ENCODE measurements at places on chromosomes 3 and 15. TPM values are rescaled to one million over a fixed set of nuclear protein-coding genes. Genes with fewer than 3 reads are reported as not detected.

The STX19 gene
- 0.18 TPM for polyA plus RNA-seq

- no peaks in the 10 kb centered on the region for H3K27me3 ChIP-seq
- DNase-seq, result no peak
- peaks cover 5% of the 10 kb centered on the region for H3K4me1 ChIP-seq
- no peak overlapping the region for H3K27ac ChIP-seq
- H3K36me3 ChIP-seq, result no peaks in the 10 kb centered on the region
These were observed 78.7 kb downstream of the ITPR1 start for GRCh38 chr3:4571690-4572334.

DNA sequence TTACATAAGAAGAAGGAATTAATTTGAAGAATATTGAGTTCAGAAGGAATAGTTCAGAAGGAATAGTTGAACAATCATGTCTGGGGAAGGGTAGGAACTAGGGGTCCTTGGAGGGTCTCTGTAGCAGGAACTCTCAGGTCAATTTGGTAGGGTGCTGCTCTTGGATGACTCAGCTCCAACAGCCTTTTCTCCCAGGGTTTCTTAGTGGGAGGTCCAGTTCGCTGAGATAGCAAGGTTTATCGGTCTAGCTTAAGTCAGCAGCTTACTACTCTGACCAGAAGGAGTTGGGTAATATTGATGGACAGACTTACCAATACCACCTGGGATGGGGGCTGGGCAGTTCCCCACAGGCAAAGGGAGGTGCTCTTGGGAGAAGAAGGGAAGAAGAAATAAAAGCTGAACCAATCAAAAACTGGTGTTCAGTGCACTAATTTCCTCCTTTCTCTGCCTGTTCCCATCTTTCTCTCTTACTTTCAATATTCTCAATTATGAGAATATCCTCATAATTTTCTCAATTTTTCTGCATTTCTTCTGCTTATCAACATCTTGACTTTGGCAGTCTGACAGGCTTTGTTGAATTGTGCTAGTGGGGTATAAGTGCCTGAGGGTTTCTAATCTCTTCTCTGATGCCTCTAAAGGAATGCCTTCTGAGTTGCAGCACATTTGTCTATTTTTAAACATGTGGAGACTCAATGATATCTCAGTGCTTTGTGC lies 14.4 kb upstream of the MITF start:
- no peak overlapping the region for H3K27ac ChIP-seq
- H3K27me3 ChIP-seq, result peaks cover 2% of the 10 kb centered on the region
- no peaks in the 10 kb centered on the region for H3K36me3 ChIP-seq
- peak; percentile 52 for DNase-seq
- H3K4me1 ChIP-seq, result no peaks in the 10 kb centered on the region

The GASK1A gene
- polyA plus RNA-seq, result 5.1 TPM

The LAMB2 gene
- polyA plus RNA-seq, result 87.6 TPM

- H3K4me3 ChIP-seq, result peak overlapping the region; percentile 56
- no peak for DNase-seq
- H3K27me3 ChIP-seq, result no peaks in the 10 kb centered on the region
These were observed 78.5 kb upstream of the FAM174B start for GRCh38 chr15:92733934-92734521.

DNA sequence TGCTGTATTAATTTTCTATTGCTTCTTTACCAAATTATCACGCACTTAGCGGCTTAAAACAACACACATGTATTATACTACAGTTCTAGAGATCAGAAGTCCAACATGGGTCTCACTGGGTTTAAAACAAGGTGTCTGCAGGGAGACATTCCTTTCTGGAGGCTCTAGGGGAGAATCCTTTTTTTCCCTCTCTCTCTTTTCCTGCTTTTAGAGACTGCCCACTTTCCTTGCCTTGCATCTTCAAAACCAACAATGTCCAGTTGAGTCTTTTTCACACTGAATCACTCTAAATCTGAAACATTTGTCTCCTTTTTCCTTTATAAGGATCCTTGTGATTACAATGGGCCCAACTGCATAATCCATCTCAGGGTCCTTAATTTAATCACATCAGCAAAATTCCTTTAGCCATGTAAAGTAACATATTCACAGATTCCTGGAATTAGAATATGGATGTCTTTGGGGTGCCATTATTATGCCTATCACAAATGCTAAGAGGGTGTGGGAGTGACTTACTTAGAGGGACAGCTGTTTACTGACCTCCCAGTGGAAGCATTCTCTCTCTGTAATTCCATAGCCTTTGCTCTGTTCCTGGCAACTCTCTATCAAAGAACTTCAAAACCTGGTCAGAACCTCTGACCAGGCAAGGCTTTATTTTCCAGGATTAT lies 21.8 kb downstream of the CD200 start:
- H3K36me3 ChIP-seq, result no peaks in the 10 kb centered on the region
- no peaks in the 10 kb centered on the region for H3K4me1 ChIP-seq
- no peak overlapping the region for H3K4me3 ChIP-seq
- H3K27me3 ChIP-seq, result no peaks in the 10 kb centered on the region
- DNase-seq, result no peak

DNA sequence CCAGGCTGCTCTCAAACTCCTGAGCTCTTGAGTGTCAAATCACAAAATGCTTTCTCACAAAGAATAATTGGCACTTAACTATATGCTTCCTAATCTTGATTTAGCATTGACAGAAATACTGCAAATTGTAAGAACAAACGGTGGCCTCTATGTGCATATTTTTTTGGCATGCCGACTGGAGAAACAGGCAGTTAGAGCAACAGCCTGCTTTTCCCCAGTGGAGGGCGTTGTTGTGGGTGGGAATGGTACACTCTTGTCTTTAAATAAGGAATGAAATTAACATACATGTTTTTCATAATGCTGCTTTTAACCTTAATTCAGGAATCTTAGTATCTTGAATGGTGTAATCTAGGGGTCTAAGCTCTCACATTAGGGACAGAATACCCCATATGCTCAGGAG lies 31.1 kb upstream of the SV2B start:
- no peaks in the 10 kb centered on the region for H3K36me3 ChIP-seq
- DNase-seq, result no peak
- peaks cover 2% of the 10 kb centered on the region for H3K27me3 ChIP-seq
- no peaks in the 10 kb centered on the region for H3K4me1 ChIP-seq
- no peak overlapping the region for H3K4me3 ChIP-seq

- H3K36me3 ChIP-seq, result no peaks in the 10 kb centered on the region
- H3K4me3 ChIP-seq, result no peak overlapping the region
- H3K27ac ChIP-seq, result no peak overlapping the region
These were observed 1.2 kb upstream of the LCTL start for GRCh38 chr15:66566963-66567531.

DNA sequence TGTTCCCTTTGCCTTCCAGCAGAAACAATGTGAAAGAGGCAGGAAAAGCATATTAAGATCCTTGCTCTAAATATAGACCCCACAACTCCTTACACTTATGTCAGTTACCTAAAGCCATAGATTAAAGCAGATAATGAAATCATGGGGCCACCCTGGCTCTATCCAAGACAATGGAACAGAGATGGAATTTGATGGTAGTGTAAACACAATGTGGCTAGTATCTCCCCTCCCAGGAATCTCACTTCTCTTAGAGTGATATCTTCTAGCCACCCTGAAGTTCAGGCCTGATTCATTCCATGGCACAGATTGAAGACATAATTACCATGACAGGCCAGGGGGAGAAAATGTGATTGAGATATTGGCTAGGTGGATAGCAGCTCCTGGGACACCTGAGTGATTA lies 32.6 kb downstream of the GALNT15 start:
- H3K4me1 ChIP-seq, result no peaks in the 10 kb centered on the region
- H3K27me3 ChIP-seq, result no peaks in the 10 kb centered on the region
- no peak overlapping the region for H3K27ac ChIP-seq
- no peak overlapping the region for H3K4me3 ChIP-seq
- no peaks in the 10 kb centered on the region for H3K36me3 ChIP-seq
- DNase-seq, result no peak

GRCh38 chr3:147297761-147298350 lies 108.5 kb downstream of the ZIC4 start:
- no peak overlapping the region for H3K4me3 ChIP-seq
- no peaks in the 10 kb centered on the region for H3K4me1 ChIP-seq
- H3K36me3 ChIP-seq, result no peaks in the 10 kb centered on the region
- no peaks in the 10 kb centered on the region for H3K27me3 ChIP-seq
- H3K27ac ChIP-seq, result no peak overlapping the region

- DNase-seq, result no peak
- H3K27ac ChIP-seq, result no peak overlapping the region
- no peaks in the 10 kb centered on the region for H3K36me3 ChIP-seq
- H3K27me3 ChIP-seq, result no peaks in the 10 kb centered on the region
- no peaks in the 10 kb centered on the region for H3K4me1 ChIP-seq
- H3K4me3 ChIP-seq, result no peak overlapping the region
These were observed 177.8 kb downstream of the NECTIN3 start for GRCh38 chr3:111249421-111249820.

- H3K4me1 ChIP-seq, result no peaks in the 10 kb centered on the region
- no peak overlapping the region for H3K4me3 ChIP-seq
- no peaks in the 10 kb centered on the region for H3K36me3 ChIP-seq
- no peak for DNase-seq
- no peak overlapping the region for H3K27ac ChIP-seq
- no peaks in the 10 kb centered on the region for H3K27me3 ChIP-seq
These were observed 6.2 kb upstream of the THRB start for GRCh38 chr3:24500806-24501205.

DNA sequence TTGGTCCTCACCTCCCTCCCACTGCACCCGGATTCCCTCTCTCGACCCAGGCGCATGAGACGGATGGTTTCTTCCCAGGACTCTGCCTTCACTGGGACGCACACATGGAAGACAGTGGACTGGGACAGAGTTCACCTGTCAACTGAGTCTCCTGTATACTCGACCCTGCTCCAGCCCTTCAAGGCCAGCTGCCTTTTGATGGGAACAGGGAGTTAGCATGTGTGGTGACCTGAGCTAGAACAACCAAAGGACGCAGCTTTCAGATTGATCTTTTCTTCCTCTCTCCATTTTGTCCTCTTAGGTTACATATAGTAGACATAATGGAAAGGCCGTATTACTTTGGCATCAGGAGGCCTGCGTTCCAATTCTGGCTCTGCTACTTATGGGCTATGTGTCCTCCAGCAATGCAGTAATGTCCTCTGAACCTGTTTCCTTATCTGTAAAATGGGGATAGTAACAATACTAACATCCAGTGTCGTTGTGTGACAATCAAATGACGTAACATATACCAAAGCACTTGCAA lies 94.1 kb downstream of the PEX5L start:
- no peak overlapping the region for H3K27ac ChIP-seq
- no peak for DNase-seq
- no peak overlapping the region for H3K4me3 ChIP-seq
- H3K4me1 ChIP-seq, result no peaks in the 10 kb centered on the region
- no peaks in the 10 kb centered on the region for H3K27me3 ChIP-seq

The CCR9 gene
- polyA plus RNA-seq, result not detected

DNA sequence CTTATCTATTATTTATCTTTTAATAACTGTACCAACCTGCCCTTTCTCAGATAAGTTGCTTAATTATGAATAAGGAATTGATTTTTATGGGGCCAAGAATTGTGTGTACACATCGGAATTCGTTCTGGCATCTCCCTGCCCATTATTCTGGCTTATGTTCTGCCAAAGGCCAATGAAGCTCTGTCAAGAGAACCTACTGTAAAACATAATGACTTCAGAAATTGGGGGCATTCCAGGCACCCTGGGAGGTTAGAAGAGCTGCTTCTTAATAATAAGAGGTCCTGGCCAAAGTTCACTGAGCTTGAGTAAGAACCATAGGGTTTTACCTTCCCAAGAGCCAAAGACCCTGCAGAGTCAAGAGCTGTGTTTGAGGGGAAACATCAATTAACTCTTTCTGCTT lies 261.7 kb downstream of the SLC9A9 start:
- no peaks in the 10 kb centered on the region for H3K27me3 ChIP-seq
- H3K4me1 ChIP-seq, result no peaks in the 10 kb centered on the region
- DNase-seq, result no peak
- no peak overlapping the region for H3K27ac ChIP-seq
- no peak overlapping the region for H3K4me3 ChIP-seq

DNA sequence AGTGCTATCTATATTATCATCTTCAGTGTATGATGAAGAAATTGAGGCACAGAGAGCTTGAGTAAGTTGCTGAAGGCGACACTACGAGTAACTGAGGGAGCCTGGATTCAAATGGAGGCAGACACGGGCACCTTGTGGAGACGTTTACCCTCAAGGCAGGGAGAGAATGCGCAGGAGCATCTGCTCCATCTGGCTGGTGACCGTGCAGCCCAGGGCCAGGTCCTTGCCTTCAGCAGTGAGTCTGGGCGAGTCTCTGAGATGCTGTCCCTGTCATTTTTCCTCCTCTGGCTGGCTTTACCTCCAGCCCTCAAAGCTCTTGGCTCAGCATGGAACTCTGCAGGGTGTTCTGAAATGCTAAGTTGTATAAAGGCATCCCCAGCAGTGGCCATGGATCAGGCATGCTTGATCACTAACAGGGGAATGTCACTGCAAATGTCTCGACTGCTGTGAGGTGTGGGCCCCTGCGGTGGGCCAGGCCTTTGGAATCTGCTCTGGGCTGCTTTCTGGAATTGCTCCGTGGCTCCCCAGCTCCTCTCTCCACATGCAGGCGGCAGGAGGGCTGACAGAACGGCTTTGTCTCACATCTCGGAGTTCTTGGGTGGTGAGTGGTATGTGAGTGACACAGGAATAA lies 19.7 kb downstream of the SPSB4 start:
- no peaks in the 10 kb centered on the region for H3K27me3 ChIP-seq
- no peak overlapping the region for H3K4me3 ChIP-seq

GRCh38 chr3:32816439-32817256 lies 1.1 kb upstream of the TRIM71 start:
- peaks cover 27% of the 10 kb centered on the region for H3K4me1 ChIP-seq
- H3K27ac ChIP-seq, result no peak overlapping the region
- peak overlapping the region; percentile 54 for H3K4me3 ChIP-seq
- no peaks in the 10 kb centered on the region for H3K36me3 ChIP-seq
- peak; percentile 58 for DNase-seq

GRCh38 chr3:126081618-126082361 lies 2.1 kb downstream of the SLC41A3 start:
- H3K4me1 ChIP-seq, result peaks cover 5% of the 10 kb centered on the region
- H3K4me3 ChIP-seq, result no peak overlapping the region
- no peaks in the 10 kb centered on the region for H3K36me3 ChIP-seq
- no peaks in the 10 kb centered on the region for H3K27me3 ChIP-seq

DNA sequence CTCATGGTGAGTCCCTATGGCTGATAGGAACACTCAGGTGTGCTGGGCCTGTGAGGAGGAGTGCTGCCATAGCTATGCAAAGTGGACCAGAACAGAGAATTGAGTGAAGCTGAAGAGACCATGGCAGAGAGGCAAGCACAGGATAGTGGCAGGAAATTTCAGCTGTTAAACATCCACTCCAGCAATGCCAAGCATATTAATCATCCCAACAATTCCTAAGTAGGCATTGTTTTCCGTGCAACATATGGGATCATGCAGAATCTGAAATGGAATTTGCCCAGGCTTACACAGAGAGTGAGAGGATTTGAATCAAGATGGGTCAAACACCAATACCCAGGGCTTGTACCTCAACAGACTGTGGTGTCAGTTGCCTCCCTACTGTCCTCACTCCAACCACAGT lies 582.6 kb upstream of the UBE2E2 start:
- H3K4me1 ChIP-seq, result no peaks in the 10 kb centered on the region
- no peaks in the 10 kb centered on the region for H3K27me3 ChIP-seq
- no peak overlapping the region for H3K27ac ChIP-seq
